ENCODE measurements at places on chromosomes 4 and X. TPM values are rescaled to one million over a fixed set of nuclear protein-coding genes. Genes with fewer than 3 reads are reported as not detected.

Gene HMX1
- total RNA-seq: not detected

Gene SHISA3
- not detected for total RNA-seq

Gene PLXNA3
- 25.9 TPM for total RNA-seq

Gene DGAT2L6
- total RNA-seq: not detected

Gene GAGE12E
- not detected for total RNA-seq

Gene MCF2
- not detected for total RNA-seq

Gene PLAC1
- not detected for total RNA-seq

Data from GM23248 (cell line).